Activated CD8-positive, alpha-beta memory T cell treated with anti-CD3 and anti-CD28 coated beads, Interleukin-2, amount 50 U/mL, for 4 hours (primary cell): ENCODE measurements at places on chromosomes 7 and 10.

GRCh38 chr7:27640884-27641574 is 21.7 kb downstream of the HIBADH start:
- no peak for DNase-seq

DNA sequence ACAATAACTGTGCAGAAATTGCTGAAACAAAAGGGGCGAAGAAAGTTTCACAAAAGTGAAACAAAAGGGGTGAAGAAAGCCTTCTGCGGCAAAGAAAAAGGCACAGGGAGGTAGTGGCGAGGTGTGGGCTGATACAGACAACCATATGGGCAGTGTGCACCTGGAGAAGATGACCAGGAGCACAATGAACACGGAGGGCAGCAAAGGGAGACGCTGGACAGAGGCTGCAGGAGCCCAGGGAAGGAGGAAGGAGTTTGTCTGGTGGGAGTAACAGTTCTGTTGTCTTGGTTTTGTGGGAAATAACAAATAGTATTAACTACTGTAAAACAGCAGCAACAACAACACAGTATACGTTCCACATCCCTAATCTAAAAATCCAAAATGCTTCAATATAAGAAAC is 42.4 kb downstream of the ESYT2 start:
- DNase-seq, result no peak

DNA sequence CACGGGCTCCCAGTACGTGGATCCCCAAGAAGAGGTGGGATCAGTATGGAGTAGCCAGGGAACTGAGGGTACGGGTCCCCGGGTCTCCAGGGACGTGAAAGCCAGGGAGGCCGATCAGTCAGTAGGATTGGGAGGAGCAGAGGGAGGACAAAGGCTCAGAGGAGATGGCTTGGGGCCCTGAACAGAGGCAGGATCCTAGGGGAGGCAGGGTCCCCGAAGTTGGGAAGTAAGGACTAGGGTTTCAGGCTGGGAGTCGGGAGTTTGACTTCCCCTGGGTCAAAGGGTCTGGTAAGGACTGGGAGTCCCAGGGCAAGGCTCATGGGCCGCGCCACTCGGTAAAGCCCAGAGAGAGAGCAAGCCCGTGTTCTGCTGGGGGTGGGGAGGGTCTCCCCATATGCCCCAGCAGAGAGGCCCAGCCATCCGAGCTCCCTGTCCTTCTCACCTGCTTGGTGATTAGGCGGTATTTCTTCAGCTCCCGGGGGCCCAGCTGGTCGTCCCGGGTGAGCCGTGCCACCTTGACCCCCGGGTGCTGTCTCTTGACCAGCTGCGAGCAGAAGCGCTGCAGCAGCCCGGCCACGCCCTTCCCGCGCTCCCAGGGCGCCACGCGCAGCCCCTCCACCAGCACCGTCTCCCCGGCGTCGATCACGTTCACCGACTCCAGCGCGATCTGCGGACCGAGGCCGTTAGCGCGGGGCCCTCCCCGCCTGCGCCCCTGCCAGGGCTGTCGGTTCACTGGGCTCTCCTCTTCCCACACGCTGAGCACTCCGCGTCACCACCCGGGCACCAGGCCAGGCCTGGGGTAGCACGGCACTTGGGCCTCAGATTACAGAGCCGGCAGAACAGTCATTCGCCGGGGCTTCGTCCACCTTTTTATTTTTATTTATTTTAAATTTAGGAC is 7.0 kb downstream of the NAT16 start:
- no peak for DNase-seq

- no peak for DNase-seq
Measured at GRCh38 chr7:135930565-135931461, 46.3 kb downstream of the MTPN start.

GRCh38 chr10:14686356-14686755 is 88.3 kb downstream of the FAM107B start:
- DNase-seq, result no peak

- no peak for DNase-seq
Measured at GRCh38 chr10:52864201-52865106, 91.9 kb upstream of the MBL2 start.
